ENCODE measurements at places on chromosomes 13 and 19. TPM values are rescaled to one million over a fixed set of nuclear protein-coding genes. Genes with fewer than 3 reads are reported as not detected.

S1PR2 gene
- 11.9 TPM for total RNA-seq

ZFP82 gene
- 8.5 TPM for total RNA-seq

PSG1 gene
- total RNA-seq: 1.7 TPM

SLC10A2 gene
- total RNA-seq: not detected

PCCA gene
- total RNA-seq: 24.5 TPM

PAK4 gene
- 13.7 TPM for total RNA-seq

PPP1R13L gene
- 13.9 TPM for total RNA-seq

SLAIN1 gene
- 3.9 TPM for total RNA-seq

ZNF600 gene
- 2.6 TPM for total RNA-seq

SIGLEC11 gene
- total RNA-seq: not detected

Data from smooth muscle cell of the pulmonary artery (primary cell).